Thymus (tissue), 14 donors: ENCODE measurements at places on chromosomes 5 and 9. TPM values are rescaled to one million over a fixed set of nuclear protein-coding genes. Genes with fewer than 3 reads are reported as not detected.

Gene IFNE
- polyA plus RNA-seq: 0.41 TPM

Gene OBP2B
- 0.09 TPM for polyA plus RNA-seq

Gene WNK2
- polyA plus RNA-seq: 9.1 TPM

Gene ADAMTS16
- polyA plus RNA-seq: 0.05 TPM

Gene SPTLC1
- 44.3 TPM for polyA plus RNA-seq

Gene PGGT1B
- polyA plus RNA-seq: 6.0 TPM

Gene PLPP6
- polyA plus RNA-seq: 12.4 TPM

Gene PCDHGA6
- 1.2 TPM for polyA plus RNA-seq

Gene F2RL2
- polyA plus RNA-seq: 0.91 TPM

Gene TTC23L
- polyA plus RNA-seq: 0.52 TPM

Gene PDE8B
- 1.5 TPM for polyA plus RNA-seq

Gene GEMIN5
- 5.3 TPM for polyA plus RNA-seq

Gene GKAP1
- 22.4 TPM for polyA plus RNA-seq

Gene RCL1
- polyA plus RNA-seq: 24.0 TPM

Gene GCNT1
- 5.3 TPM for polyA plus RNA-seq

Gene CNTNAP3B
- 12.4 TPM for polyA plus RNA-seq
